Activated CD4-positive, alpha-beta memory T cell treated with anti-CD3 and anti-CD28 coated beads, Interleukin-2, amount 10 ng/mL, durations not matched to agents 7 days and 5 days (primary cell): ENCODE measurements at places on chromosomes 12 and 14. TPM values are rescaled to one million over a fixed set of nuclear protein-coding genes. Genes with fewer than 3 reads are reported as not detected.

Gene CCDC177
- not detected for total RNA-seq

DNA sequence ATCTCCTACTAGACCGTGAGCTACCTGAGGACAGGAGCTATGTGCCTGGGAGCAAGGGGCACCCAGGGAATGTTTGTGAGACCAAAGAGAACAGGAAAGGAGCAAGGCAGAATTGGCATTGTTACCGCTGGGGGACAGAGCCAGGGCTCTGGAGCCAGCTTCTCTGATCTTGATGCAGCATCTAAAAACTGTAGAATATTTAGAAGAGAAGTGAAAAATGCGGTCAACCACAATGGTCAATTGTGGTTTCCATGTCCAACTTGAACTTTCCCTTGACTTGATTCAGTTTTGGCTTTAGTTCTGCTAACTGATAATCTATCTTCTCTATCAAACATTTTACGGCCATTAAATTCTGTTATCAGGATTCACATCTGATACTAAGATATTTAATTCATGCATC lies 201.2 kb downstream of the ANO4 start:
- H3K27ac ChIP-seq: no peak overlapping the region
- no peaks in the 10 kb centered on the region for H3K4me1 ChIP-seq
- no peaks in the 10 kb centered on the region for H3K36me3 ChIP-seq
- no peak for DNase-seq

Gene CLEC1B
- not detected for total RNA-seq

GRCh38 chr12:56208006-56208405 lies 13.7 kb downstream of the RNF41 start:
- H3K4me1 ChIP-seq: peaks cover 4% of the 10 kb centered on the region
- peaks cover 60% of the 10 kb centered on the region for H3K36me3 ChIP-seq
- no peaks in the 10 kb centered on the region for H3K27me3 ChIP-seq

Gene POTEM
- total RNA-seq: not detected

Gene HOXC9
- total RNA-seq: not detected
